ENCODE measurements at places on chromosomes 6 and 20. TPM values are rescaled to one million over a fixed set of nuclear protein-coding genes. Genes with fewer than 3 reads are reported as not detected.
A peak's percentile ranks its signal among the peaks of the same experiment; 100 is the strongest.

GRCh38 chr6:100627911-100628758, 163.4 kb upstream of the SIM1 start:
- no peak for DNase-seq

- DNase-seq = no peak
Observed at GRCh38 chr6:133456439-133456838, 215.3 kb downstream of the EYA4 start.

DNA sequence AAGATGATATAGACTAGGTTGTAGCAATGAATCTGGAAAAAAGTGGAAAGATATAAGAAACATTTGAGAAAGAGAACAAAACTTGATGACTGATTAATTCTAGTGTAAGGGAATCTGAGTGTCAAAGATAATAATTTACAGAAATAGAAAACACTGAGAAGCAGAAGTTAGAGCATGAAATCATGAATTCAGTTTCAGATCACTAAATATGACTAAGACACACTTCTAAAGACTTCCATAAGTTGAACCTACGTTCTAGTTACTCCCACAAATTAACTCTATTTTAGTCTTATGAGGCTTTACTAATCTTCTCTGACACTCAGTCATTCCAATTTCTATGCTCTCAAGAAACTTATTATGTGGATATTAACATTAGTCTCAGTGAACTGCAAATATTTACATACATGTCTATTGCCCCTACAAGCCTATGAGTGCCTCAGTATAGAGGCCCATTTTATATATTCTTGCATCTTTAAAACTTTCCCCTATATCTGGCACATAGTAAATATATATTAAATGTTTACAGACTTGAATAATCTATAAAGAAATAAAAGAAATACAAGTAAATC, 30.4 kb downstream of the IBTK start:
- DNase-seq = no peak

DNA sequence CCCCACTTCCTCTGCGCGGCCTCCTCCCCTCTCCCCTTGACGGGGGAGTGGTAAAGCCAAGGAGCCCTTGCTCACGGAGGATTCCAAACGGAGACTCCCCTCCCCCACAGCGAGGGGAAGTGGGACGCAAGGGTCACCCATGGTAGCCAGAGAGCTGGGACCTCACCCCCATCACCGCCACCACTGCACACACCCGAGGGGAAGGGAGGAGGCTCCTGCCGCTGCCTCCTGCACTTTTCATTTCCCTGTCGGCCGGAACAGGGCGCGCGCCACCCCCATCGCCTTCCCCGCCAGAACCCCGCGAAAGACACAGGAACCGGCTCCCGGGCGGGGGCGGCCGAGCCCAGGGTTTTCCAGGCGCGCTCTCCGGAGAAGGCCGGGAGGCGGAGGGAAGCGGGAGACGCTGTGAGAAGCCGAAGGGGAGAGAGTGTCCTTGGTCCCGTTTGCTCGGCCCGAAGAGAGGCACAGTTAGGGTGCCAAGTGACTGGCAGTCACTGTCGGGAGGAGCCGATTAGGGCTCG, 789 bp downstream of the CCND3 start:
- DNase-seq = no peak

DNA sequence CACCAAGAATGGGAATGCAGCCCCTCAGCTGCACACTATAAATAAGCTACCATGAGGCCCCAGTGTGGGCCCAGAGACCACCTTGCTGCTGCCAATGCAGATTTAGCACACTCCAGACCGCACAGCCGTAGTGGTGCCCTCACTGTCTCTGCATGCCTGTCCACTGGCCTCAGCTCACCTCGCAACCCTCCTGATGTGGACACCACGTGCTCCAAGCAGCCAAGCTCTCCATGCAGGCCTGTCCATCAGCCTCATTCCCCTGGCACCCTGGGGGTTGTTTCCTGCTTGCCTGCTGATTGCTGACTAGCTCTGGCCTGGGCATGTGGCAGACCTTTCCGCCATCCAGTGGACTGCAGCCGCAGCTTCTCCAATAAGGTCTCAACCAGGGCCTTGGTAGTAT, 36.2 kb downstream of the ZBTB9 start:
- no peak for DNase-seq

GRCh38 chr6:166957087-166957804, 896 bp upstream of the RNASET2 start:
- DNase-seq = no peak

- peak; percentile 99 for DNase-seq
Observed at GRCh38 chr6:131954775-131955107, 3.6 kb upstream of the CCN2 start.

GRCh38 chr20:38315290-38315966, 11.5 kb downstream of the BPI start:
- DNase-seq = no peak

- DNase-seq = no peak
Observed at GRCh38 chr6:143390278-143390677, 60.2 kb downstream of the ADAT2 start.

GRCh38 chr6:76014626-76015530, 57.6 kb downstream of the IMPG1 start:
- no peak for DNase-seq

- no peak for DNase-seq
Observed at GRCh38 chr6:135325624-135326424, 144.7 kb downstream of the MYB start.

- DNase-seq = peak; percentile 62
Observed at GRCh38 chr20:2946988-2947961, 74.0 kb downstream of the PTPRA start.

DNA sequence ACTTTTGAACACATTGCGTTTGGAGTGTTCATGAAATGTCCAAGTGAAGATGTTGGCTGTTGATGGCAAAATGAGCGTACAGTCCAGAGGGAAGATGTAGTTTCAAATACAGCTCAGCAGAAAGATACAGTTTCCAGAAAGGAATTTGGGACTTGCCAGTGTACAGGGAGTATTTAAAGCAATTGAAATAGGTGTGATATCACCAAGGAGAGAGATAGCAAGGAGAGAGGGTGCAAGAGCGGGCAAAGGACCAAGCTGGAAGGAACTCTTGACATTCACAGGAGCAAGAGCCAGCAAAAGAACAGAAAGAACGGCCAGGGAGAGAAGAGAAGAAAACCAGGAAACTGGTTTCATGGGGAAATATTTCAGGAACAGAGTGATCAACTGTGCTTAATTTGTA, 47.8 kb downstream of the CARMIL1 start:
- DNase-seq = no peak

GRCh38 chr6:95240514-95240913, 336.8 kb upstream of the MANEA start:
- DNase-seq = no peak

- no peak for DNase-seq
Observed at GRCh38 chr20:22620342-22620741, 36.0 kb upstream of the FOXA2 start.

The KIF6 gene
- total RNA-seq = 1.2 TPM

The BCAS1 gene
- 0.31 TPM for total RNA-seq

The LAMP5 gene
- total RNA-seq = 2.3 TPM

The DNMT3B gene
- 5.0 TPM for total RNA-seq

The PRSS16 gene
- 2.0 TPM for total RNA-seq

The BHLHE23 gene
- total RNA-seq = not detected

The LINC00237 gene
- total RNA-seq = not detected

Data from astrocyte (in vitro differentiated cells and primary cell).